CD4-positive, alpha-beta T cell treated with Interleukin-4 for 4 hours (primary cell): ENCODE measurements at places on chromosomes 16 and 17.
A peak's percentile ranks its signal among the peaks of the same experiment; 100 is the strongest.

GRCh38 chr16:10599626-10600025 is 19.2 kb upstream of the EMP2 start:
- no peak for DNase-seq

DNA sequence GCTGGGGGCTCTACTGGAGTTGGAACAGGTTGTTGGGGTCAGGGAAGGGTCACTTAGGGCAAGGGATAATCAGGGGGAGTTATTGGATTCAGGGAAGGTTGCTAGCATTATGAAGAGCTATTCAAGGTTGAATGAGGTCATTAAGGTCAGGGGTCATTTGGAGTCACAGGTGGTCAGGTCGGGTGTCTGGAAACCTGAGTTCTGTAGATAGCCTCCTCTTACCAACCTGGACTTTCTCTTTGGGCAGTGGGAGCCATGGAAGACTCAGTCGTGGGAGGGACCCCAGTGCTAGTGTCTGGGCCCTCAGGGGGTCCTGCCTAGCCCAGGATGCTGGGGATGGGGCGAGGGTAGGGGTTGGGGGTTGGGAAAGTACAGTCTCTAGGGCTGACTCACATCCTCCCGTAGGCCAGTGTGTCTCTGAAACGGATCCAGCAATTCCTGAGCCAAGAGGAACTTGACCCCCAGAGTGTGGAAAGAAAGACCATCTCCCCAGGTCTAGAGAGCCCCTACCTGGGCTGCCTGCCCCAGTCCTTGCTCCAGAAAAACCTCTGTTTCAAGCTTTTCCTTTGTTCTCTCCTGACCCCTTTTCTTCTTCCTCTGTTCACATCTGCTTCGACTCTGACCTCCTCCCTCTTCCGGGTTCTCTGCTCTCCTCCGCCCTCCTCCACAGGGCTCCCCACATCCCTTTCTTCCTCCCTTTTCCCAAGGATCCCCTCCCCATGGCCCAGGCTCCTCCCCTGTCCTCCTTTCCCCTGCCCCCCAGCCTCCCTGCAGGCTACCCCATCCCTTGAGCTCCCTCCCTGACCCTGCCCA is 33.5 kb downstream of the ABCC3 start:
- no peak for DNase-seq

- no peak for DNase-seq
Observed at GRCh38 chr17:8371786-8372185, 4.7 kb downstream of the KRABD2 start.

- no peak for DNase-seq
Observed at GRCh38 chr16:72910875-72911274, 137.1 kb downstream of the ZFHX3 start.

GRCh38 chr17:7237761-7238419 is 1.4 kb downstream of the PHF23 start:
- peak; percentile 82 for DNase-seq

DNA sequence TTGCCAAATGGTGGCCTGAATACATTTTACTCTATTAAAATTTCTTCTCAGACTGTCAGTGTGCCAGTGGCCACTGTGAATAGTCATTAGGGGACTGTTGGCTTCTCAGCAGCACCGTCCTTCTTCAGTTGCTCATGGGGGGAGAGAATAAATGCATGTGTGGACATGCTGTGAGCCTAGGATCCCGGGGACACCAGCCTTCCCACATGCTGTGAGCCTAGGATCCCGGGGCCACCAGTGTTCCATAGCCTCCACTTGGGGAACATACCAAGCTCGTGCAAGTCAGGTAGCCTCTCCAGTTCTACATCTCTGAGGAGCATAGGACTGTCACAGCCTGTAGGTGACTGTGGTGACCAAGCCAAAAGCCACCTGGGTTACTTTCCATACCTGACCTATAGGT is 51.5 kb downstream of the BANP start:
- no peak for DNase-seq

- no peak for DNase-seq
Observed at GRCh38 chr16:78570399-78571141, 471.1 kb downstream of the WWOX start.

DNA sequence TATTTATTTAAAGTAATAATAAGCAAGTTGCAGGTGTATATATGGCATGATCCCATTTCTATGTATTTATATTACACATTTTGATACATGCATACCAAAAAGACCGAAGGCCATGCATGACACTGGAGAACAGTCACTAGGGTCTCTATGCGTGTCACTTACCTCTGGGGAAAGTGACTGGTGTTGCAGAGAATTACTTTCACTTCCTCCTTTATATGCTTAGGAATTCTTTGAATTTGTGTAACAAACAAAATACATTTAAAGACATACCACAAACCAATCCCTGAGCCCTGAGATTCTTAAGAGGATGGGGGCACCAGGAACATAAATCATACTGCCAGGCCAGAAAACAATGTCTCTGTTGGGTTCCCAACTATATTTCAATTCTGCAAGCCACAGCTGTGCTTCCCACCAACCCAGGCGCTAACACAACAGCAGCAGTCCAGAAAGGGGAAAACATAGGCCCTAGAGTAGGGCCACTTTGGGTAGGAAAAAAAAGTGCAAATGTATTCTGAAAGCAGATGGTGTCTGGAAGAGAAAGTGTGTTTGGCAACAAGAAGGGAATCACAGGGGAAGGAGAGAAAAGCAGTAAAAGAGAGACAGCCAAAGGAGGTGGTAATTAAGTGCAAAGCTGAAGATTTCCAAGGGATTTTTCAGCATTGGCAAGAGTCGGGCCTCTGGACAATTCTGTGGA is 24.5 kb upstream of the HYDIN start:
- no peak for DNase-seq

DNA sequence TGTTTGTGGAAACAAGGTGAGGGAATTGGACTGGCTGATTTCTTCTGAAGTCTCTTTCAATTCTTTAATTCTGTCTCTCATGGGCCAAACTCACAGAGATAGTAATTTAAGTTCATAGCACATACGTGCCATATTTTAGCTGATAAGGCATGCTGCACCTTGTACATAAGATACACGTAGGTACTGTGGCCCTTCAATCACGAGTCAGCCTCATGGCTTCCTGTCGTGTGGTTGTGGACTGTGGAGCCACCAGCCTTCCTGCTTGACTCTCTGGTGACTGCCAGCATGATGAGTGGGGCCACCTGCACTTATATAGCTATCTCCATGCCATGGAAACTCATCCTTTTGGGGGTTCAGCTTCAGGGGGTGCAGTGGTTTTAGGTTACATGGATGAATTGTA is 25.1 kb downstream of the KSR1 start:
- peak; percentile 60 for DNase-seq

- DNase-seq, result peak; percentile 46
Observed at GRCh38 chr16:728131-728889, 1.4 kb downstream of the HAGHL start.

- no peak for DNase-seq
Observed at GRCh38 chr17:72512649-72513556, 392.1 kb downstream of the SOX9 start.

DNA sequence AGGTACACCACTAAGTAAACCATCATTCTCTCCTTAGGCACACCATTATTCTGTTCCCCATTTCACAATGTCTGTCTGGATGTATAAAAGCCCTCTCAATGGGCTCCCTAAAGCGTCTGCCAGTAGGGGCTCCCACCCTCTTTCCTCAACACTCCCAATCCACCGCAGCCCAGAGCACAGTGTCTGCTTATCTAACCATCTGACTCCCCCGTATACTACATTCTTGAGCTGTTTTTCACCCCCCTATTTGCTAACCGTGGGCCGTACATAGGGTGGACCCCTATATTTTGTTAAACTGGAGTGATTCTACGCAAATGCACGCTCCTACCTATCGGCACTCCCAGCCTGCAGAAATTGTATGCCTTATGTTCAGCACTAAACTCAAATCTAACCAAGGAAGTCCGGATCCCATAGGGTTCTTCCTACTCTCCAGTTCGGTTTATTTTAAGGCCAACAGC is 685 bp upstream of the PSMD3 start:
- peak; percentile 6 for DNase-seq

GRCh38 chr17:59752922-59753321 is 45.5 kb downstream of the VMP1 start:
- DNase-seq, result no peak

- no peak for DNase-seq
Observed at GRCh38 chr17:63498626-63499195, 21.9 kb downstream of the ACE start.

GRCh38 chr17:18258356-18259038 is at the start of gene FLII:
Gene FLII, minus strand, starts transcription at chr17:18258738. Its CDS starts 48 bp downstream, at chr17:18258690.
- peak; percentile 29 for DNase-seq

DNA sequence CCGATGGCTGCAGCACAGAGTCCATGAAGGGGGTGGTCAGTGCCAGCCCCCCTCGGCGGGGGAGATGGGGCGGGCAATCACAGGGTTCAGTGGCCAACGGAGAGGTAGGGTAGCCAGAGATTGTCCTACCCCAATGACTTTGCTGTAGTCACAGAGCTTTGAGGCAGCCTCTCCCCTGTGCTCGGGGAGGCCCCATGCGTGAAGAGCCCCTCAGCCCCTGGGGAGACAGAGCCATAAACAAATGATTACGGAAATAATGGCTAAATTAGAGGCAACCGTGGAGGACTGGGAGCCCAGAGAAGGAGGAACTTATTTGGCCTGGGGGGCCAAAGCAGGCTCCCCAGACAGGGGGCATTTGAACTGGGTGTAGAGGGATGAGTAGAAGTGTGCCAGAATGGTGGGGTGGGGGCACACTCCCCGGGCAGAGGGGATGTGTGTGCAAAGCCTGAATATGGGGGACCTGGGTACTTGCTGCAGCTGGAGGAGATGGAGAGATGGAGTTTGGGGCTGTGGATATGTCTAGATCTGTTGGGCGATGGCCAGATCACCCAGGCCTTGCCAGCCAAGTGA is 164.8 kb downstream of the CMIP start:
- no peak for DNase-seq

GRCh38 chr17:44502598-44503146 is 534 bp downstream of the GPATCH8 start:
- no peak for DNase-seq

- no peak for DNase-seq
Observed at GRCh38 chr16:53946746-53947386, 242.9 kb downstream of the FTO start.

DNA sequence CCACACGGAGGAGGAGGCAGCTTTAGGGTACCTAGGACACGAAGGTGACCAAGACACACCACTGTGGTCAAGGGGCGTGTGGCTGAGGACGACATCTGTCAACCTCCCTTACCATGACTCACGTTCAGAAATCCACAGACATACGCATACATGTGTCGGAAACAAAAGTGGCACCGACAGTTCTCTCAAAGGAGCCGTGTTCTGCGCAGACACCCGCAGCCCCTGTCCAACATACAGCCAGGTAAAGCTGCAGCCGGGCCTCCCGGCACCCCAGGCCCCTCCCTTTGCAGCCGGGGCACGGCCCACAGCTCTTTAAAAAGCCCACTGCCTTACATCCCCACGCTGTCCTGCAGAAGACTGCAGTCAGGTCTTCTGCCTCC is 40.5 kb upstream of the KLHDC4 start:
- DNase-seq, result peak; percentile 10

GRCh38 chr17:31715446-31715845 is 143.6 kb downstream of the COPRS start:
- DNase-seq, result no peak

DNA sequence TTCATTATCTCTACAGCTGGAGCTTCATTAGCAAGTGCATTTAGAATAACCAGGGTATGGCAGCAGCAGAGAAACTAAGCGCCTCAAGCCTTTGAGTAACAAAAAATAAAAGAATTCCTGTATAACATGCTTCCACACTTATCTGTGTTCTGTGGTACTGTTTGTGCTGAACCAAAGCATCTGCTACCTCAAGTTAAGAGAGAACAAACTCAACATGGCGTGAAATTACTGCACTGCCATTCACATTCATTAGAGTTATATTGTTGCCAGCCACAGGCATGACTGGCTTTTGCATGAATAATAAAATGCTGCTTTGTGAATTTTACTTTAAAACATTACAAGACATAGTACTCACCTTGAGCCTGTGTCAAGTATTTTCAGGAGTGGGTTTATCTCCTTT is 76.6 kb downstream of the NLK start:
- no peak for DNase-seq

GRCh38 chr17:28871056-28871579 is 16.3 kb downstream of the ERAL1 start:
- peak; percentile 36 for DNase-seq

DNA sequence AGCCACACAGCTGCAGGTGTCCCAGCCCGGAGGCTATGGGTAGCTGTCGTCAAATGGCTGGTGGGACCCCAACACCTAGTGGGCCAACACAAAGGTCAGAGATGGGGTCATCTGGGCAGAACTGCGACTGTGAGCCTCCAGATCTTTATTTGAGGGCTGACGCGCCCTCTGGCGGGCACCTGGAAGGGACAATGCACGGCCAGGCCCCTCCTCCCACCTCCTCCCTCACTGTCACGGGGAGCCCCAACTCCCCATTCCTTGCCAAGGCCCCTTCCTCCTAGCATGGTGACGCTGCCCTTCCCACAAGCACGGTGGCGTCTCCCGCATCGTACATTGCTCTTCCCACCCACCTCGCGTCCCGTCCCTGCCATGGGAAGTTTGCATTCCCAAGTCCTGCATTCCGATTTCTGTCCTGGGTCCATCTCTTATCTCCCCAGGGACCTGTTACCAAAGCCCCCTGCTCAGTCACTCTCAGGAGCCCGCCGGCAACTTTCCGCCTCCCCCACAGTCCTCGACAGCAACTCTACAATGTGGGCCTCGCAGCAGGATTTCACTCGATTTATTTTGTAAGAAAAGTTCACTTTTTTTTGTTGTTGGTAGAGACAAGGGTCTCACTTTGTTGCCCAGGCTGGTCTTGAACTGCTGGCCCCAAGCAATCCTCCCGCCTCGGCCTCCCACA is 1.0 kb downstream of the TLE7 start:
- DNase-seq, result no peak

GRCh38 chr17:66468241-66469087 is 166.1 kb downstream of the PRKCA start:
- peak; percentile 8 for DNase-seq

DNA sequence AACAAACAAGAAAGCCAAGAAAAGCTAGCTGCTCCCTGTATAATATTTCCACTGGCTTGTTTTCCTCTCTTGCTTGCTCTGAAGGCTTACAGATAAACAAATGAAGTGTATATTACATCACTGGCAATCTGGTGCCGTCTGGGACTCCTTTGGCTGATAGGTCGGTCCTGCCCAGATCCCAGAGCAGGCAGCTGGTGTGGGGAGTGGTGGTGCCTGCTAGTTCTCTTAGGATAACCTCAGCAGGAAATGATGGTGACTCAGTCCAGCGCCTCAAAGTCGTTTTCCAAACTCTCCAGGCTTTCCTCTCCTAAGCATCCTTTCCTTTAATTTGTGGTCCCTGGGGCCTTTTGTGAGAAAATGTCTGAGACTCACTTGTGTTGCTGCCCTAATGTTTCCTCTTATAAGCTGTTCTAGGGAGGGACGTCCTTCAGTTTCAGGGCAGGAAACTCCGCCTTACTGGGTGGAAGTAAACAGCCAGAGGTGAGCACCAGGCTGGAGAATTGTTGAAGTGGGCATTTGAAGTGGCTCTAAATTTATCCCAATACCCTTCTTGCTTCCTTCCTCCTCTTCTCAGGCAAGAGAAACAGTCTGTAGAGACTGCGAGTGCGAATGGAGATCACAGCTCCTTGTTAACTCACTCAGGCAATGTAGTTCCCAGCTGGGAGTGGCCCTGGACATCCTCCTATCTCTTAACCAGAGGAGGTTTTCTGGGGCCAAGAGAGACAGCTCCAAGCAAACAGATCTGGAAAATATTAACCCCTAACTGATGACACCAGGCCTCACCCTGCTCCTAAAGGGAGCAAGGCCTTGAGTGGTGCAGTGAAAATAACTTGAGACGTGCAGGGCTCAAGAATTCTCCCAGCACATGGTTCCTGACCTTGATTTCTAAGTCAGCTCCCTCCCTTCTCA is 34.9 kb downstream of the CD300LF start:
- peak; percentile 7 for DNase-seq
